Mononuclear cell (primary cell): ENCODE measurements at places on chromosomes 4 and X. TPM values are rescaled to one million over a fixed set of nuclear protein-coding genes. Genes with fewer than 3 reads are reported as not detected.

Gene RTL5
- 0.73 TPM for total RNA-seq

Gene PNPLA4
- 2.4 TPM for total RNA-seq

Gene SLC26A1
- 0.10 TPM for total RNA-seq

Gene HERC5
- total RNA-seq = 12.0 TPM

Gene PGAM4
- total RNA-seq = not detected

Gene COQ2
- 7.6 TPM for total RNA-seq

Gene UGT2A1
- not detected for total RNA-seq

Gene RHOXF2
- not detected for total RNA-seq

Gene BANK1
- total RNA-seq = 31.7 TPM

Gene CDKL2
- 0.21 TPM for total RNA-seq

Gene PABPC4L
- not detected for total RNA-seq

Gene PRR32
- total RNA-seq = not detected

Gene CCNA2
- total RNA-seq = 0.73 TPM

Gene SPANXN1
- total RNA-seq = not detected

Gene OPRPN
- total RNA-seq = 0.52 TPM

Gene PCSK1N
- 3.3 TPM for total RNA-seq

Gene CYBB
- 284 TPM for total RNA-seq

Gene DCAF4L1
- 0.21 TPM for total RNA-seq

Gene VSIG4
- 1.6 TPM for total RNA-seq

Gene MTTP
- total RNA-seq = 0.63 TPM

Gene JCHAIN
- total RNA-seq = 45.8 TPM

Gene MED12
- total RNA-seq = 21.8 TPM

Gene CCKAR
- total RNA-seq = not detected

Gene CPXCR1
- total RNA-seq = not detected

Gene MAGEA12
- not detected for total RNA-seq

Gene P2RY8
- total RNA-seq = 75.1 TPM

Gene FRAS1
- under 0.01 TPM for total RNA-seq

Gene ZNF157
- total RNA-seq = 0.63 TPM

Gene CLDN22
- total RNA-seq = not detected

Gene STK32B
- 0.63 TPM for total RNA-seq

Gene SSX3
- not detected for total RNA-seq
